ENCODE measurements at places on chromosomes 2 and 18.

DNA sequence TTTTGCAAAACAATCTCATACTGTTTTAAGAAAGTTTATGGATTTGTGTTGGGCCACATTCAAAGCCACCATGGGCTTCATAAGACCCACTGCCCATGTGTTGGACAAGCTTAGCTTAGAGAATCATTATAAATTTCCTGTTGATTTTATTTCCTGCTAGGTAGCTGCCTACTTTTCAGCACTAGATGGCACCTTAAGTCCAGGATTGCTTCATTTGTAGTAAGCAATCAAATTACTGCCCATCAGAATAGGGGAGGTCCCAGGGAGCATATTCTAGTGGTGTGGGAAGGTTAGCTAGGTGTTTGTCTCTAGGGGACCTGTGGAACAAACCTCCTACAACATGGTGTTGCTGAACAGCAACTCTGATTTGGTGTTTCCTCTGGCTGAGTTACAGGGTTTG, 11.0 kb upstream of the DCDC2C start:
- DNase-seq, result no peak

GRCh38 chr18:46458472-46458871, 198.5 kb downstream of the LOXHD1 start:
- no peak for DNase-seq

- no peak for DNase-seq
Observed at GRCh38 chr2:237465515-237466148, 21.4 kb upstream of the MLPH start.

DNA sequence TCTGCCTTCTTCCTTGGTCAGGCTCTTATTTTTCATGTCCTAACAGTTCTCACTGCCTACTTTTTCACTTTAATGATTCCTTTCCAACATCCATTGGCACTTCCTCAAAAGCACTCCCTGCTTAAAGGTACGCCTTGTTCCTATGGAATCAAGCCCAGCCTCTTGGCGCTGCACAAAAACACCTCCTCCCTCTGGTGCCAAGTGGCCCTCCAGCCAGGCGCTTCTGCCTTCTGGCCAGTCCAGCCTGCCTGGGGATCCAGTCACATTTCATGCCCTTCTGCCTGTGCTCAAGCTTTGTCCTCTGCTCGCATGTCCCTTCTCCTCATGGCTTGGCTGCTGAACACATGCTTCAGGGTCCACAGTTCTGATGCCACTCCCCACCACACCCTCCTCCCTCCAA, 6.3 kb downstream of the TPRKB start:
- no peak for DNase-seq

DNA sequence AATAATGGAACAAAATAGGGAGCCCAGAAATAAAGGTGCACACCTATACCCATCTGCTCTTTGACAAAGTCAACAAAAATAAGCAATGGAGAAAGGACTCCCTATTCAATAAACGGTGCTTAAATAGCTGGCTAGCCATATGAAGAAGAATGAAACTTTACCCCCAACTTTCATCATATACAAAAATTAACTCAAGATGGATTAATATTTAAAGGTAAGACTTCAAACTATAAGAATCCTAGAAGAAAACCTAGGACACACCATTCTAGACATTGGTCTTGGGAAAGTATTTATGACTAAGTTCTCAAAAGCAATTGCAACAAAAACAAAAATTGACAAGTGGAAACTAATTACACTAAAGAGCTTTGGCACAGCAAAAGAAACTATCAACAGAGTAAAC, 139.1 kb downstream of the DNAH7 start:
- no peak for DNase-seq

DNA sequence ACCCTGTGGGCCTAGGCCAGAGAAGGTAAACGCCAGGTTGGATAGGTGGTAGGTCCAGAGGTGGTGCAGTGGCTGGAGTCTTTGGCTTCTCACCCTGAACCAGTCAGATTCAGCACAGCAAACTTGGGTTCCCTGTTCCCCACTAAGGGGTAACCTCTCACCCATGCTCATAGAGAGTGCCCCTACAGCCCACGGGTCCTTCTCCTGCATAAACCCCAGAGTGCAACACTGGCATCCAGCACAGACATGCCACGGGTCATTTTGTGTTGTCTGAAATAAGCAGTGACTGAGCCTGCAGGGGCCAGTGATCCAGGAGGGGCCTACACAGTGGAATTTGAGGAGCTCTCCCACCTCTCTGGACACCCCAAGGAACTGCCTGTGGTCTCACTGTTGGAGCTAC, 40.5 kb upstream of the ATP6V1B1 start:
- DNase-seq, result no peak

DNA sequence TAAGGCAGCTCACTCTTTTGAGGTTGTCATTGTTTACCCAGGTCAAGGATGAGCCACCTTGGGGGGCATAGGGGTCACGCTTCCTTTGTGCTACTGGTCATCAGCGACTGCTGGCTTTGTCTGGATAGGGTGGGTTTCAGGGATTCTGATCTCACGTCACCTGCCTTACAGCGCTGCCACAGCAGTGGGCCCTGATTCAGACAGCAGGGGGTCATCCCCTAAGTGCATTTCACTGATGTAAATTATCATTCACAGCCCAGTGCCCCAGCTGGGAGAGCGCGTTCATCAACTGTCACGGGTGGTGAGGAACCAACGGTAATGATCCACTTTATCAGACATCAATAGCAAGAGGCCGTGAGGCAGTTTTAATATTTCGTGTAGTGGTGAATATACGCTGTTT, 291.2 kb downstream of the NEDD4L start:
- DNase-seq, result no peak

DNA sequence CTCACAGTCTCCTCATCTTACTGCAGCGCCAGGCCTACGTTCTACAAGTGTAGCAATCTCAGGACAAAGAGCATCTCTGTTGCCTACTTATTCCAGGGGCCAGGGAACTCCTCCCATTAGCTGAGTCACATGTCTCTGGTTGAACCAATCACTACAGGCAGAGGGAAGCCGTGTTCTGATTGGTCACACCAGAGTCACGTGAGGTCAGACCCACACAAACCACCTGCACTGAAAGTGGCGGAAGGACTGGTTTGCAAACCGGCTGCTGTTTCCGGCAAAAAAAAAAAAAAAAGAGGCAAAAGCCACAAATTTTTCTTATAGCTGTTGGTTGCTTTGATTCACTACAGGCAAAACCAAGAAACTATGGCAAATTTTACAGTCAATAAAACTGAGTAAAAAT, 21.9 kb upstream of the USP14 start:
- DNase-seq, result peak; percentile 63

DNA sequence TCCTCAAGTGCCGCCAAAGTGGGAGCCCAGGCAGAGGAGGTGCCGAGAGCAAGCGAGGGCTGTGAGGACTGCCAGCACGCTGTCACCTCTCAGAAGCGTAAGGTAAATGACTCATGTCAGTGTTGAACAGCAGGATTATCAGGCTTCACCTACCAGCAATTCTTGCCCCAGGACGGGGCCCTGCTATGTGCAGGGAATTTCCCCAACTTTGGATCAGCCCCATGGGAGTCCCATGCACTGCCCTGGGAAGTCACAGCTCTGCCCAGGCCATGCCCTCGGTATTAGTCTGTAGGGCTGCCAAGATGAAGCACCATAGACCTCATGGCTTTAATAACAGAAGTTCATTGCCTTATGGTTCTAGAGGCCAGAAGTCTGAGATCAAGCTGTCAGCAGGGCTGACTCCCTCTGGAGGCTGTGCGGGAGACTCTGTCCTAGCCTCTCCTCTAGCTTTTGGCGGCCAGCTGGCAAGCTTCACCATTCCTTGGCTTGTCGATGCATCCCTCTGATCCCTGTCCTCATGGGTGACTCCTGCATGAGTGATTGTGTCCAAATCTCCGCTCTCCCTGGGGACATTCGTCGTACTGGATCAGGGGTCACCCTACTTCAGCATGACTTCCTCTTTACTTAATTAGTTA, 55.9 kb downstream of the TRPM8 start:
- DNase-seq, result no peak

DNA sequence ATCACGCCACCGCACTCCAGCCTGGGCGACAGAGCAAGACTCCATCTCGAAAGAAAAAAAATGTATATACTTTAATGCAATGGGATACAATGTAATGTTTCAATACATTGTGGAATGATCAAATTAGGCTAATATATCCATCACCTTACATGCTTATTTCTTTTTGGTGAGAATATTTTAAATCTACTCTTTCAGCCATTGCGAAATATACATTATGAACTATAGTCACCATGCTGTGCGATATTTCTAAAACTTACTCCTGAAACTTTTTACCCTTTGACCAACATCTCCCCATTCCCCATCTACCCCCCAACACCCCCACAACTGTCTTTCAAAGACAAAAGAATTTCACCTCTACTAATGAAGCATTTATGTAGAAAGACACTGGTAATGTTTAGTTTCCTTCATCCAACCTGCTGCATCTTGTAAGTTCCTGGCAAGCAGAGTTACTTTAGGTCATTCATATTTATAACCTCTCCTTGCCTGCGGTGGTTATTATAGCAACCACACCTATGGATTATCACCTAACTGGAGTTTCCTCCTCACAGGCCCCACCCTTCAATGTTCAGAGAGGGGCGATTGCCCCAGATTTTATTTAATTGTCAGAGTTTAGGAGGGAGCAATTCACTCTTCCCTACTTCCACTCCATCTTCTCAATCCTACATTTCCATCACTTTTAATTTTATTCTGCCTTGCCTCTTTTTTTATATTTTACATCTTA, 1.2 kb upstream of the ME2 start:
- DNase-seq, result no peak

GRCh38 chr2:235106874-235107639, 155.2 kb downstream of the SH3BP4 start:
- DNase-seq, result peak; percentile 77

- peak; percentile 3 for DNase-seq
Observed at GRCh38 chr2:26591619-26592505, 49.3 kb downstream of the CIB4 start.

DNA sequence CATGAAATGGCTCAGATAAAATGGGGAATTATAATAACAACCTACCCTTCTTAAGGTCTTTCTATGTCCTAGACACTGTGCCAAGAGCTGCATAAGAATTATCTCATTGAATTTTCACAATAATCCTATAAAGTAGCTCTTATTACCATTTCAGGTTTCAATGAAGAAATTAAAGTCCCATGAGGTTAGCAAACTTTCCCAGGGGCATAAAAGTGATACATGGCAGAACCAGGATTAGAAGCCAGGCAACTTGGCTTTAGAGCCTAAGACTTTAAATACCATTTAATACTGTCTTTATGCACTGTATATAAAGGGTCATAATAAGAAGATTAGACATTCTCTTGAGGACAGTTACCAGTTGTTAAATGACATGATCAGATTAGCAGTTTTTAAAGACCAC, 130.1 kb downstream of the GCA start:
- DNase-seq, result no peak

GRCh38 chr18:63207835-63208234, 111.7 kb downstream of the BCL2 start:
- DNase-seq, result no peak

GRCh38 chr18:58714259-58714658, 43.0 kb downstream of the MALT1 start:
- no peak for DNase-seq

DNA sequence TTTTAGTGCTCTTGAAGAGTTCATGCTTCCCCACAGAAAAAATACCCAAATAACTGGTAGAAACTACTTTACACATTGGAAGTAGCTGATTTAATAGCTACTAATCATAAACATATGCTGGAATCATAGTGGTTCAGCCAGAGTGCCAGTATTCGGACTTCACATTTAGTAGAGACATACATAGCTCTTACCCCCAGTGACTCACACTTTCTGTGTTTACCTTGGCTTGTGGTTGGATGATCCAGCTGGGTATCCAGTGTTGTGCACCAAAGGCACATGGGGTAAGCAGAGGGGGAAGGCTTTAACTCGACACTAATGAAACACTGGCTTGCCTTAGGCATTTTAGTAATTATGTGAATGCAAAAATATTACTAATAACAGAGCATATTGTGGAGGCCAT, 18.1 kb downstream of the ARHGAP28 start:
- DNase-seq, result no peak

DNA sequence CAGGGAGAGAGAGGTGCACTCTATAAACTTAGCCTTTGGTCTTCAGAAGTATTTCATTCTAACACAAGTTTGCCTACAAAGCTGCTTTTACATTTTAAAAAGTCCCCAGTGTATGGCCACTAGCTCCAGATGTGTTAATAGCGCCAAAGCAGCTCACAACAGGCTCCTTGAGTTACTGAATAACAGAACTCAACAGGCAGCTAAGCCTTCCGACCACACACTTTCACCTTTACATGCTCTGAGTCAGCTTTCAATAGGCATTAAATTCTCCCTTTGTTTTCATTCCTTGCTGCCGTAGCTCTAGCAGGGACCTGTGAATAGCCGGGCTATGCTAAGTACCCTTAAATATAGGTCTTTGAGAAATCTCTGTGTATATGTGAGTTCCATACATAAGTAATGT, 262.8 kb upstream of the PARD3B start:
- no peak for DNase-seq

DNA sequence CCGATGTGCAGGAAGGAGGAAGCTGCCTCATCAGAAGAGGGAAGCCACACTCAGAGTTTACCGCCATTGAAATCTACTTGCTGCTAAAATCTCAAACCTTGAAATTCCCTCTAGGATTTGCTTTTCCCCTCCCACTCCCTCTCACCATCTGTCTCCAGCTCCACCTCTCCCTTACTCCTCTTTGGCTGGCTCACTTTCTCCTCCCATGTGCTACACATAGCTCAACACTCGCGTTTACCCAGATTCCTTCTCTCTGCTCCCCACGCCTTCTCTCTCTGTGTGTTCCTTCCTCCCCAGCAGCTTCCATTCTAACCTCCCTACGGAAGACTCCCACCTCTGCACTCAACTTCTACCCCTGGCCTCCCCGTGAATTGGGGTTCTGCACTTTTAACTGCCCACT, 143.1 kb downstream of the DNER start:
- DNase-seq, result no peak

DNA sequence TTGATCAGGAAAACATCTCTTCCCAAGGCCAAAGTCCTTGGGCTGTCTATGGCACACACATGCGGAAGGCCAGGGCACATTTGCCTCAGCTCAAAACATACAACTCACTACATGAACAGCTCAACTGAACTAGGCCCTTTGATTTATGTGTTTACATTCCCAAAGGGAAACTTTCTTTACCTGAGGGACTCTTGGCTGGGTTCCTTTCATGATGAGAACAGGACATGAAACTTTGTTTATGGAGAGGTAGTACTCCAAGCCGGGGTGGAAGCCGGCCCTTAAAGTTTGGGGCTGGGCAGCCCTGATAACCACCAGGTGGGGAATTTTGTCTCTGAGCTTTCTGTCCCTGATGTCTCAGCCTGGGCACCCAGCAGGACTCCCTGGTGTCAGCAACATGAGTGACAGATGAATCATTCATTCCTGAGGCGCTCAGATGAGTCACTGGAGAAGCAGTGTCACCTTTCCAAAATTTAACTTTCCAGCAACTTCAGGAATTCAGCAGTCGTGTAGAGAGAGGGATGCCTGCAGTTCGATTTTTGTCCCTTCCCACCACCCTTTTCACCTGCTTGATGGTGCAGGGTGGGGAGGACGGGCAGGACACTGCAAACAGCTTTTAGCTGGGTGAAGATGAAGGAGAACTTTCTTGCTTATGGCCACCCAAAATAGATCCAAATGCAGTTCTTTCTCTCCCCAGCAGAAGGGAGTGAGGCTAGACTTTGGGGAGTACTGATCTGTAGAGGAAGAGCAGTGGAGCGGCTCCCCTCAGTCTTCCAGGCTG, 331.6 kb downstream of the DYSF start:
- no peak for DNase-seq

GRCh38 chr2:72165792-72166191, 18.1 kb upstream of the CYP26B1 start:
- no peak for DNase-seq

GRCh38 chr2:207227062-207227748, 61.5 kb upstream of the KLF7 start:
- DNase-seq, result no peak

Data from BE2C (cell line).